ENCODE measurements at places on chromosomes 6 and 20.

DNA sequence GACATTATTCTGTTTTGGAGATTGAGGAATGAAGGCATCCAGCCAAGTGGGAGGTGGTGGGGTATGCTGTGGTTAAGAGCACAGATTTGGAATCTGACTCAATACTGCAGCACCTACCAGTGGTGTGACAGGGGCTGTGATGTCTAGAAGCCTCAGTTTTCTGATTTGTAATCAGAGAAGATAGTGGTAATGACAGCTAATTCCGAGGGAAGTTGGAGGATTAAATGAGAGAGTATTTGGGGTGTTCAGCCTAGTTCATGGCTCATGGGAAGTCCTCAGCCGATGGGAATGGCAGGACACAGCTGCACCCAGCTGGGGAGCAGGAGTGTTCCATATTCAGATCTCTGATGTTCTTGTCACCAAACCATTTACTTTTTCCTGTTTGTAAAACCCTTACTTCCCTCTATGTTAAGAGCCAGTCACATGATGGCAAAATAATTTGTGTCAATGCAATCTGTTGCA, 9.3 kb downstream of the SLC9A8 start:
- peak; percentile 77 for DNase-seq

GRCh38 chr6:29597184-29597583, 12.3 kb downstream of the OR2H2 start:
- no peak for DNase-seq

- DNase-seq: peak; percentile 92
These were observed 21.5 kb downstream of the SYNJ2 start for GRCh38 chr6:158002951-158003853.

DNA sequence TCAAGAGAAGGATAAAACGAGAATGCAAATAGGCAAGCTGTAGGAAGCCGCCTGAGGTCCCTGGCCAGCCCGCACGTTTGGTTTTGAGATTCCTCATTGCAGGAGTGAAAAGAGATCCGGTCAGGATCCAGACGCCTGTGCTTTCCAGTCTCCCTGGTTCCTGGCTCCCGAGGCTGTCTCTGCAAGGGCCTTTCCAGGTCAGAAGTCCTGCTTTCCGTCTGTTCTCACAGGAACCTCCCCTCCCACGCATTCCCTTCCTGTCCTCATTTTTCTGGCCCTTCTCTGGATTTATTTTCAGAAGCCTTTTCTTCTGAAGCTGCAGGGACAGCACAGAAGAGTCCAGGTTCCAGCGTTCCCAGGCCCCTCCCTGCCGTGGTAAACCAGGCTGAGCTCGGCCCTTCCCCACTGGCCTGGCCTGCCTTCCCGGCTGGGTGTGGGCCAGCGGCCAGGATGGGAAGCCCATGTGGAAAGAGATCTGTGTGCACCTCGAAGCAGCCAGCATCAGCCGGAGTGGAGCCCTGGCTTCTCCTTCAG, 54.0 kb downstream of the TMEM242 start:
- peak; percentile 96 for DNase-seq

- DNase-seq: no peak
These were observed 396.0 kb downstream of the TBC1D32 start for GRCh38 chr6:120938164-120938875.

DNA sequence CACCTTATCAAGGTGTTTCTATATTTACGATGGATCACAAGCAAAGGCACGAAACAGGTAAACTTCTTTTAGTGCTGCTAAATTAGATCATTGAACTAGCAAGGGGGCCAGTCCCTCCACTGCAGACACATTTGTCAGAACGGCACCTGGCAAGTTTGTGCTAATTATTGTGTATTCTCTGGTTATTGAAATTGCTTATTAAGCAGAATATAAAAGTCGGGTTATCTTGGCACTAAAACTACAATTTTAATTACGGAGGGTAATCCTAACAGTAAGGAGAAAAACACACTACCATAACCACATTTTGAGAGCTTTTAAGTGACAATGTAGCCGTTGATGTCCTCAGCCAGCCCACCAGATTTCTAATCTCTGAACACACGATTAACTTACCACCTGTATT, 118.9 kb upstream of the BTN3A2 start:
- no peak for DNase-seq

GRCh38 chr20:38357653-38358207, 11.4 kb downstream of the LBP start:
- DNase-seq: no peak

GRCh38 chr6:37480118-37480736, 19.5 kb downstream of the CCDC167 start:
- DNase-seq: no peak

DNA sequence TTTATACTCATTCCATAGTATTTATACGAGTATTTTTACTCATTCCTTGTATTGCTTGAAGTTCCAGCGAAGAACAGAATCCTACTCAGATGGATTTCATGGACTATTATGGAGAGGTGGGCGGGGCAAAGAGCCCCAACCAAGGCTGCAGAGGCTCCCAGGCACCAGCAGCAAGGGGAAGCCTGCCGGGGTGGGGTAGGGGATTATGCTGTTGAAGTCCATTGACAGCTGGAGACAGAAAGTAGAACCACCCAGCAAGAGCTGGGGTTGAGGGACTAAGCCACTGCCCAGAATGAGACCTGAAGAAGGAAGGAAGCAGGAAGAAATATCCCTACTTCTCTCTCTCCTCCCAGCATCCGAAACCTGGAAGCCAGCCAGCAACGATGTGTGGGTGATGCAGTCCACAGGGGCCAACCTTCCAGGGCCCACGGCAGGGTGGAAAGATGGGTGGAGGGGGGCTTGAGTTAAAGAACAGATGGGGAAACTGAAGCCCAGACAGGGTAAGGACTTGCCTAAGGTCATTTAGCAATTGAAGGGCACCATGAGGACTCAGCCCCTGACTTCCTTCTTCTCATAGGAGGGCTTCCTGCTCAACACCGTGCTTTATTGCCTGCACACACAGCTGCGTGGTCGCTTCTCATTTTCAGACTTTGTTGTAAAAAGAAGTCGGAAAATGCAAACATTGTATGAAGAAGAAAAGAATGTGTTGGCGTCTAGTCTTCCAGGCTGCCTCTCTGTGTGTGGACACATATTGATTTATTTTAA, 18.3 kb upstream of the GTSF1L start:
- DNase-seq: no peak

DNA sequence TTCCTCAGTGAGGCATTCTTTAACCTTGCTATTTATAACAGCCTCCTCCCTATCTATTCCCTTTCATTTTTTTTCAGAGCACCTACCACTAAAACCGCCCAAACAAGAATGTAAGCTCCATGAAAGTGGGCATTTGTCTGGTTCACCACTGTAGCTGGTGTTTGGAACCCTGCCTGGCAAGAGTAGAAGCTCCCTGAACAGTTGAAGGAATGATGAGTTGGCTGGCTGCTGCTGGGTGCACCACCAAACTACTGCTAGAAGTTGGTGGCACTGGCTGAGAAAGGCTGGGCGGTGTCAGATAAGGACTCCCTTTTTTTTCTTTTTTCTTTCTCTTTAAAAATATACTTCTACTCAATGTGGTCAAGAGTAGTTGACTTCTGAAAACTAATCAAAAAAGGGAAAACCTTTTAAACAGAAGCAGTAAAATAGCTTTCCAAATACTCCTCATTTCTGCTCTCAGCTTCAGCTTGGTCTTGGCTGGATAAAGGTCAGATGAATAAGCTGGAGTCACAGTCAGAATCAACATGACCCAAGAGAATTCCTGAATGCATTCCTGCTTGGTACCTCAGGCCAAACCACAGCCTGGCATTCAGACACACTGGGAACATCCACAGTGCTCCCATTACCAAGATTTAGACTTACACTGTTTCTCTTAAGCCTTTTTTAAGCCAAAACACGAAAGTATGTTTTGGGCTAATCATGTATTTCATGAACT, 38.0 kb downstream of the RTN4IP1 start:
- DNase-seq: peak; percentile 67

DNA sequence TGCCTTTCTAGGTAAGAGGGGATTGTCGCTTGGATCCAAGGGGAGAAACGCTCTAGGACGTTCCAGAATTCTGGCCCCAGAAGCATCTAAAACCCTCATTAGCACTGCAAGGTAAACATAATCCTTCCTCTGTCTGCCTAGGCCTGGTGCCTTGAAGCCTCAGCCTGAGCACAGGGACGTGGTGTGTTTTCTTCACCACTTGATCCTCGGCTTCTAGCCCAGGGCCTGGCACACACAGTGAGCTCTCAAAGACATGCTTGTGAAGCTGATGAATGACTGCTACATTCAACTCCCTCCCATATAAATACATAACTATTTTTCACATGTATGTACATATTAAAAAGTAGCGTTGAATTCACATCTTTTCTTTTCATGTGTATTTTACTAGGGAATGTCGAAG, 100.3 kb downstream of the ISM1 start:
- DNase-seq: no peak

DNA sequence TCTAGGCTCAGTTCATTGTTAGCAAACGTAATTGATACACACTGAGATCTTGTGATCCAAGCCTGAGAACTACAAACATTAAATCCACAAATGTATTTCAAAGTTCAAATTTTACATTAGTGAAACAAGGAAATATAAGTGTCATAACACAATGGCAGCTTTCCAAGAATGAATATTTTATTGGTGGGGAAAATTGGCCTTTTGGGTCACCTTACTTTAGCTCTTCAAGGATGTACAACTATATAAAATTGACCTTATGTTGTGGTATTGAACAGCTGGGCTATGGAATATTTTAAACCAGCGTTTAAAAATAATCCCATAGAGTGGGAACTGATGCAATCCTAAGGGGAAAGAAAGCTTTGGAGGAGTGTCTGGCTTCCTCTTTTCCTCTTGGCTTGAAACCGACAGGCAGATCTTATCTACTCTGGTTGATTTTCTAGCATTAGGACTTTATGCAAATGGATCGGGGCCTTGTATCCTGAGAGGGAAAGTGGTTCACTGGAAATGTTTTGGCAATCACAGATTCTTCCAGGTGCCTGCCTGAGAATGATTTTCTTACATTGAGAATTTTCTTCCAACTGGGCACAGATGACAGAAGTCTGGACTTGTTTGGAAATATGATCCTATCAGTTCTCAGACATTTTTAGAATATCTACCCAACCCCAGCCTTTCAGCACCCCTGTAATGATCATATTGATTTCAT, 184.8 kb upstream of the ECI2 start:
- DNase-seq: peak; percentile 85

- no peak for DNase-seq
These were observed 309 bp upstream of the ABRACL start for GRCh38 chr6:139028215-139028657.

GRCh38 chr6:135875446-135875845, 23.9 kb downstream of the PDE7B start:
- DNase-seq: peak; percentile 72

- DNase-seq: no peak
These were observed 12.5 kb downstream of the SIRT5 start for GRCh38 chr6:13586603-13587542.

DNA sequence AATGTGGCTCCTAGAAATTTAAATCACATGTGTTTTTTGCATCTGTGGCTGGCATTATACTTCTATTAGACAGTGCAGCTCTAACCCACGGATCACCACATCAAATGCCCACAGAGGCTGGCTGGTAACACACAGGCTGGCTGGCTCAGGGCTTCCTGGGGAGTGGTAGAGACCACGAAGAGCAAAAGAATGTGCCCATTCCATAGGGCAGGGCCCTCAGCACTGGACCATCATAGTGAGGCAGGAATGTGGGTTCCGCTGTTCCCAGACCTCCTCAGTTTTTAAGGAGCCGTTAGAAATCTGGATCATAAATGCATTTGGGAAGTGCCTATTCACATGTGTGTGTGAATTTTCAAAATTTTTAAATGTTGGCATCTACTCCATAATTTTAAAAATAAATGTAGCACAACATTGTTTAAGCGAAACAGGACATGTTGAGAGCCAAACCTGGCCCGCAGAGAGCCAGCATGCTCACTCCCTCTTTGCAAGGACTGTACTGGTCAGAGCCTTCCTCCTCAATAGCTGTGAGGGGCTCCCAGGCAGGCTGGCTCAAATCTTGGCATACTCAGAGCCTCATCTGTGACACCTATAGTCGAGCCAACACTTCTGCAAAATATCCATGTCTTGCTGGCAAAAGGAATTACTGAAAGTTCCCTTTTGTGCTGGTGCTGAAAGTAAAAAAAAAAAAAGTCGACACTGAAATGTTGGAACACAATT, 190.5 kb downstream of the FNDC1 start:
- DNase-seq: no peak

DNA sequence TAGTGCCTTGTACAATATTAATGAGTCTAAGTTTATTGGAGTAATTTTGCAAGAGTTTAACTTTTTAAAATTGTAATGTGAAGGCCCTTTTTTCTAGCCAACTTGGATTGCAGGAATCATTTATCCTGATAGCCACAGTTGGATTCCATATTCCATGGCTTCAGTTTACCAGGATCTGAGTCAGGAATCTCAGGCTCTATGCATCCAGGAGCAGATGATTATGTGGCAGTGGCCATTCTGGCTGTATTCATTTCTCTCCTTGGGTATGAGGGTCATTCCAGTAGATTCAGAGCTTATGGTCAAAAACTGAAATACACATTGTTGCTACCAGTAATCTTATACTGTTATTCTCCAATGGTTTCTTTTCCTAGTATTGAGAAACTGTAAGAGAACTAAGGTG, 2.9 kb downstream of the AIG1 start:
- no peak for DNase-seq

DNA sequence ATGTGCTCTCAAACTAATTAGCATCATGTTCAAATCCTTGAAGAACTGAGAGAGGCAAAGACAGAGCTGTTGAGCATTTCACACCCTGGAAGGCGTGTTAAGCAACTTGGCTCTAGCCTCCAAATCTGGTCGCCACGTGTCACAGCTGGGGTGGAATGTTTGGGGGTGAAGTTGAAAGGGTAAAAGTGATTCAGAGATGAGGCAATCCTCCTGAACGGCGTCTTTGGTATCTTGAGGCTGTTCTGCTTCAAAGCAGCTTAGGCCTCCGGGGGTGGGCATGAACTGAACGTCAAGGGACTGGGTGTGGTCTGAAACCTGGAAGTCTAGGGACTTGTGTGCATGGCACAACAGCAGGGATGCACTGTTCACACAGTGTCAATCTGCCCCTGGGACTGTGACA, 62.3 kb downstream of the TRAM2 start:
- DNase-seq: peak; percentile 78

DNA sequence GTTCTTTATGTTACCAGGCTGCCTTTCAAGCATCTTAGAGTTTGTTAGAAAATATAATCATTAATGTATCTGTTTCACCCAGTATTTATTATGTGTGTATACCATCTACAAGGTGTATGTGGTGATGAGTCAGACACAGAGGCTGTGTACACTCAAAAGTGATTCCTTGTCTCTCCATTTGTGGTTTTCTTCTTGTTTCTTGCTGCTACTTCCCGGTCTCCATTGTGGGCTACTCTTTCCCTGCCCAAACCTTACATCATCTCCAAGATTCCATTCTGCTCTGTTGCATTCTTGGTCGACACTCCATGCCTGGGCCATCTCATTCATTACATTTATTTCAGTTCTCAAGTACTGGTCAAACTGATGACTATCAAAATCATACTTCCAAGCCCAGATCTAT, 182.2 kb upstream of the STXBP5 start:
- DNase-seq: peak; percentile 29

GRCh38 chr6:154909821-154910220, 85.3 kb upstream of the TIAM2 start:
- DNase-seq: peak; percentile 53

GRCh38 chr20:48815537-48815936, 12.3 kb downstream of the PREX1 start:
- DNase-seq: no peak

Measured in fibroblast of pulmonary artery (primary cell).